ENCODE measurements at places on chromosomes 2 and 18. TPM values are rescaled to one million over a fixed set of nuclear protein-coding genes. Genes with fewer than 3 reads are reported as not detected.

DNA sequence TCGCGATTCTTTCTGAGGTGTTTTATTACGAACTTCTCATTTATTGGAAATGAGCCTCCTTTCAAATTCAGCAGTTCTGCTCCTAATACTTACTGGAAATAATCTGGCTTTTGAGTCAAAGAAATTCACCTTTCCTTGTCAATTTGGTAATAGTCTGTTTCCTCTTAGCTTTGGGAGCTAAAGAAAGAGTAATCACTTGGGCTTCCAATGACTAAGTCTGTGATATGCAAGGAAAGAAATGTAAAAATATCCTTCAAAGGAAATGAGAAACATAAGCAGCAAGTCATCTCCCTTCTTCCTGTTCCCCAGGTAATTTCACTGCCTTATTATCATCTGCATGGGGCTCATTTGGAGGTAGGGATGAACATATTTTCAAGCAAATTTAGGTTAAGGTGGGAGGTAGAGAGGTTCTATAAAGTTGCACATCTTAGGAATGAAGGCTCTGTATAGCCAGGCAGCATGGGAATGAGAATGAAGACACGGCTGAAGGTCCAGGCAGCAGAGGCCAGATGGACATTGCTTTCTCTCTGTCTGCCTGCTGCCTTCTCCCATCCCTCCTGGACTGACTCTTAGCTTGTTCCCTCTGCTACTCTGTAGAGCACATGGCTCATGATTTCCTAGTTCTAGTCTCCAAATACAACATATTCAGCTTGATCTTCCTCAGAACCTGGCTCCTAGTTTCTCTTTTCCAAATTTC lies 1.0 kb downstream of the SPP2 start:
- no peak overlapping the region for H3K4me3 ChIP-seq
- H3K4me1 ChIP-seq: no peaks in the 10 kb centered on the region
- H3K27me3 ChIP-seq: no peaks in the 10 kb centered on the region
- no peaks in the 10 kb centered on the region for H3K36me3 ChIP-seq
- no peak for DNase-seq
- H3K27ac ChIP-seq: no peak overlapping the region

GRCh38 chr18:39208190-39208589 lies 1642.6 kb upstream of the CELF4 start:
- no peaks in the 10 kb centered on the region for H3K27me3 ChIP-seq
- H3K36me3 ChIP-seq: no peaks in the 10 kb centered on the region
- H3K27ac ChIP-seq: no peak overlapping the region
- no peak overlapping the region for H3K4me3 ChIP-seq

GRCh38 chr2:233338046-233338445 lies 16.2 kb upstream of the DGKD start:
- DNase-seq: no peak
- no peaks in the 10 kb centered on the region for H3K36me3 ChIP-seq
- no peak overlapping the region for H3K27ac ChIP-seq
- no peaks in the 10 kb centered on the region for H3K4me1 ChIP-seq

GRCh38 chr2:154092571-154092970 lies 220.8 kb downstream of the GALNT13 start:
- no peaks in the 10 kb centered on the region for H3K36me3 ChIP-seq
- no peak overlapping the region for H3K27ac ChIP-seq
- H3K4me1 ChIP-seq: no peaks in the 10 kb centered on the region
- no peak overlapping the region for H3K4me3 ChIP-seq

GRCh38 chr18:48791636-48792105 lies 159.1 kb downstream of the SMAD7 start:
- no peaks in the 10 kb centered on the region for H3K4me1 ChIP-seq
- H3K27me3 ChIP-seq: no peaks in the 10 kb centered on the region
- no peak overlapping the region for H3K27ac ChIP-seq
- H3K36me3 ChIP-seq: no peaks in the 10 kb centered on the region

GRCh38 chr2:225097035-225097434 lies 54.8 kb upstream of the DOCK10 start:
- H3K36me3 ChIP-seq: no peaks in the 10 kb centered on the region
- H3K4me1 ChIP-seq: no peaks in the 10 kb centered on the region
- no peak overlapping the region for H3K4me3 ChIP-seq
- DNase-seq: no peak

- H3K4me1 ChIP-seq: no peaks in the 10 kb centered on the region
- no peak overlapping the region for H3K27ac ChIP-seq
- no peaks in the 10 kb centered on the region for H3K36me3 ChIP-seq
- H3K4me3 ChIP-seq: no peak overlapping the region
Measured at GRCh38 chr2:106124905-106125549, 69.1 kb downstream of the UXS1 start.

The GALNT5 gene
- not detected for total RNA-seq

The SPATA3 gene
- total RNA-seq: not detected

The CTIF gene
- 82.3 TPM for total RNA-seq

All from ovary (tissue), 10 donors.